ENCODE measurements at places on chromosomes 7 and 10.

- DNase-seq, result no peak
Measured at GRCh38 chr10:29886299-29886698, 173.1 kb downstream of the JCAD start.

- peak; percentile 74 for DNase-seq
Measured at GRCh38 chr7:80453699-80454340, 58.0 kb downstream of the GNAT3 start.

DNA sequence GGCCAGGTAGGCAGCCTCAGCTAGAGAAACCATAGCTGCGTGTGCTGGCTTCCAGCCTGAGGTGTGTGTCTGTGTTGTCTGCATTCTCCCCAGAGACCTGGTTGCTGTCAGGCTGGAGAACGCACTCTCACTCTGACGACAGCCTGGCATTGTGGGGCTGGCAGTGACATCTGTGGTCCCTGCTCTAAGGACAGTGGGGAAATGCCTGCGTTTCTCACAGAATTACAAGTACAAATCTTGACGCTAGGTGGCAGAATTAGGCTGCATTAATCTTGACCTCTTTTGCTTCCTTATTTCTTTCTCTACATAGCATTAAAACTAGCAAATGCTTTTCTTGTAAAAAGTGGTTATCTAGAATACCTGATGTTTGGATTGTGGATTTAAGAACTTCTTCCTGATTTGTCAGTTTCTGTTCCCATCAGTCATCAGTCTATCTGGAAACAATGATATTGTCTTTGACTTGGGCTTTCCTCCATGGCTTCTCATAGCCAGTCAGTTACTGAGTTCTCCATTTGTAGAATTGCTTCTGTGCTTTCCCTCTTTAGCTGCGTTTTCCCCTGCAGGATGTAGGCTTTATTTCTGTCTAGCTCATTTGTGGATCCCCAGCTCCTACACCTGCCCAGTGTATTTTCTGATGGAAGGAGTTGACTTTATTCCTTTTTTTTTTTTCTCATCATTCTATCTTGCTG, 86.0 kb downstream of the FANK1 start:
- peak; percentile 80 for DNase-seq

DNA sequence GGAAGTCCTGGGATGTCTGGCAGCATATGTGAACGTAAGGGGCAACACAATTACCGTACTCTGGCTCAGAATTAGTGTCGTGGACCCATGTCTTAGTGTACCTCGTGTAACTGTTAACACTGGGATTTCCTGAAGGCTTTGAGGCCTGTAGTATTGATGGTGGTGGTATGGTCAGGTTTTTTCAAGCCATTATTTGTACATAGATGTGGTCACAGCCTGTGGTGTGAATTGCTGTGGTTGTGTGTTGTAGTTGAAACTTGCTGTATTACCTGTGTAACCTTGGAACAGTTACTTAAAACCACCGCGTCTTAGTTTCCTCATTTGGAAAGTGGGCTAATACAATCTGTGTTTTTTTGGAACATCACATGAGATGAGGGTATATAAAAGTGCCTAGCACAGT, 5.3 kb downstream of the EXOC4 start:
- no peak for DNase-seq

- DNase-seq, result no peak
Measured at GRCh38 chr10:88104223-88104622, 240.8 kb downstream of the PTEN start.

GRCh38 chr10:73828161-73828560, 16.8 kb upstream of the NDST2 start:
- no peak for DNase-seq

GRCh38 chr7:34130558-34131295, 225.4 kb downstream of the BMPER start:
- no peak for DNase-seq

- DNase-seq, result no peak
Measured at GRCh38 chr7:141550386-141551093, 670 bp upstream of the AGK start.

DNA sequence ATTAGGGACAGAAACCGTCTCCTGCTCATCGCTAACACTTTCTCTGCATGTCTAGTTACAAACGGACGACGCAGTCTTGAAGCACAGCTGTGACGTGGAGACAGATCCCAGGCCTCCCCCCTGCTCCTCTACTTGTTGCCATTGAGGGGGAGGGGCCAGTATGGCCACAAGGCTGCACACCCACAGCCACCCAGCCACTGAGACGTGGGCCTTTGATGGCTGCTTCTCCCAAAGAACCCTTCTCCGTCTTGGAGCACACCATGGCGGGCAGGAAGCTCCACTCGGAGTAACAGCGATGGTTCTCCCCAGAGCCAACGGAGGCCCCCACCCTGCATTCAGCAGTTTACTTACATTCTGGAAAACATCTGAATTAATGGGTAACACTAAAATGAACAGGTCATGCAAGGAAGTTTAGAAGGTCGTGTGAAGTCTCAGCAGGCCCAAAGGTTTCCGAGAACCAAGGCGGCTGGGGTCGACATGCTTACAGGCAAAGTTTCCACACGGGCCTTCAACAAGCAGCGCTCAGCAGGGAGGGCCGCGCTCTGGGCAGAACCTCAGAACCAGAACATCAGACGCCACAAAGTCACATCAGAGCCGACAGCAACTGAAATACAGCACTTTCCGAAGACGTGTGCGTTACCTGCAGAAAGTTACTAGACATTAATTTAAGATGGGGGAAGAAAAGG, 169.6 kb downstream of the DIP2C start:
- DNase-seq, result no peak

DNA sequence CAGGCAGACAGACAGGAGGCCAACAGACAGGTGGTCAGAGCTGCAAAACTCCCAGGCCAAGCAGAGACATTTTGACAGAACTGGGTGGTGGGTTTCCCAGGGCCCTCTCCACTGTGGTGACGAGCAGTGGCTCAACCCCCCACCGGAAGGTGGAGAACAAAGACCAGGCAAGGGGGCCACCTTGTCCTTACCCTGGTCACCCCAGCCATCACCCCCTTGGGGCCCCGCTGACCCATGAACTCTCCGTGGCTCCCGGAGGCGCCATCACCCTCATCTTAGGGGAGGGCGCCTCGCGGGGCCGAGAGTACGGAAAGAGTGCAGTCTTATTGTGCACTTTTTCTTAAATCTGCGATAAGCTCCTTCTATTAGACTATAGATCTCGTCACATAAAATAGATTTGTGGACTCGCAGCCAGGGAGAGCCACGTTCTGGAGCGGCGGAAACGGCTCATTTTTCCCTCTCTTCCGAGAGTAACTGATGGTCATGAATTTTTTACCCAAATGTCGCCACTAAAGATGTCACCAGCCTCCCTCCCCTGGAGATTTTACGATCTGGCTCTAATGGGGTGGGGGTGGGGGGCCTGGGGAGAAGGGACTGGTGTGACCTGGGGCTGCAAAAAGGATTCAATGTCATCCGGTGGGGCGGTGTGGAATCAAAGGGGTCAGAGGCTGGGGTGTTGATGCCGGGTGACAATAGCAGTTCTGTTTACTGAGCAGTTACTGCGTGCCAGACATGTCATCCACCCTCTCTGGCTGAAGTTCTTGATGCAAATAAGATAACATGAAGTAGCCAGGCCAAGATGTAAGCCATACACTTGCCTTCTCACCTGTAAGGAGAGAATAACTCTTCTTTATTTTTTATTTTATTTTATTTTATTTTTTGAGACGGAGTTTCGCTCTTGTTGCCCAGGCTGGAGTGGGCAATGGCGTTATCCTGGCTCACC, 71.1 kb upstream of the MYL10 start:
- DNase-seq, result no peak

DNA sequence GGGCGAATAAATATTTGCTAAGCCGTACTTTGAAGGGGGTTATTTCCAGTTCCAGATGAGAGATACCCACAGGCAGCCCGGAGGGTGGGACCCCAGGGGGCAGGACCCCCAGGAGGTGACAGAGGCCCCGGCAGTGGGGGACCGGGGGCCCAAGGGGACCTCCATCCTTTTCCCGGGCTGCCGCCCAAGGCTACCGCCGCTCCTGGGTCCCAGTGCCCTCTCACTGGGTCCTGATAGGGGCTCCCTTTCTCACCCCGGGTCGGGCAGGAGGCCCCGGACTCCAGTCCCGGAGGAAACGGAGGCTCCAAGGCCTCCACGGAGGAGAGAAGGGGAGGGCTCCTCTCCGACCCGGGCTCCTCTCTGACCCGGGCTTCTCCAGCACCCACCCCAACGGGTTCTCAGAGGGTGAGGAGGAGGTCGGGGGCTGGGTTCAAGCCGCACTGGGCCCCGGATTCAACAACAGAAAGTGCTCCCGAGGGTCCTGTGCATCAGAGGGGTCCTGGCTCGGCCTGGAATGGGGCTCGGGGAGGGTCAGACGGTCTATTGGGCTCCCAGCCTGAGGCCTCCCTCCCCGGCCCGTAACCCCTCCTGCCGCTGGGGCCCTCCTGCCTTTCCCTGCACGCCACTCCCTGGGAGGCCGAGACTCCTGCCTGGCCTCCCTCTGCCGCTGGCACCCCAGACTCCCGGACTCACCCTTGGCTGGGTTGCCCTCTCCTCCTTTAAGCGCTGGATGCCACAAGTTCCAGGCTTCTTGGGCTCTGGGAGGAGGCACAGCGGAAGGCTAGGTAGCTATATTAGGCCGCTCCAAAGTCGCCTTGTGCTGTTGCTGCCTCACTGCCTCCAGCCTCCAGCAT, 62.5 kb downstream of the ZNF37A start:
- DNase-seq, result no peak

GRCh38 chr10:75425291-75426079, 5.9 kb upstream of the LRMDA start:
- no peak for DNase-seq

DNA sequence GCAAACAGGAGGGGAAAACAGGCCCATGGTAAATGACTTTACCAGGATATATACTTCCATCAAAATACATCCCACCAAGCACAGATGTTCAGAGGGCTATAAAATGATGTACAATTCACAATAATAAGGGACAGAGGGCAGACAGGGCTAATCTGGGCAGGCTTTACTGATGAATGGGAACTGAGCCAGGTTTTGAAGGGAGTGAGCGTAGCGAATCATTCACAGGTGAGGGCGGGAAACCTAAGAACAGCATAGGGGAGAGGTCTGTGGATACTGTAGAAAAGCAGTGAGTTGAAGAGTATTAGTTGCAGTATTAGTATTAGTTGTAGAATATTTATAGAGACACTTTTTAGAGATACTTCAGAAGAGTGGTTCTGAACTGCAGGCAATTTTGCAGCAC, 180.8 kb downstream of the JAZF1 start:
- no peak for DNase-seq

DNA sequence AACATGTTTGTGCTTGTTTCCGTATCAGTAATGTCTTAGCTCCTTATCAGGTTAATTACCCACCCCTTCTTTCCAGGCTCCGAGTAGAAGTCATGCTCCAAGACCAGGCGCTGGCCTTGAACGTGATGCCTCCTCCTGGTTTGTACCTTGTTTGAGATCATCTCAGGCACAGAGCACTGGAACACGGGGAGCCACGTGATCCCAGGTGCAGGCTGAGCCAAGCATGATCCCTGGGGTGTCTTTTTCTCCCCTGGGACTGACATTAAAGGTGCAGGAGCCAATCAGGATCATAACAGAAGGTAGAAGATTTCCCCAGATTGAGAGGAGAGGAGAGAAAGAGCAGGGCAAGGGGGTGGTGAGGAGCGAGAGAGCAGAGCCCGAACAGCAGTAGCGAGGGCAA, 626.1 kb upstream of the GALNT17 start:
- DNase-seq, result no peak

GRCh38 chr10:80464557-80465450, 10.7 kb downstream of the TSPAN14 start:
- DNase-seq, result no peak

- no peak for DNase-seq
Measured at GRCh38 chr7:81990395-81990794, 220.5 kb upstream of the HGF start.

DNA sequence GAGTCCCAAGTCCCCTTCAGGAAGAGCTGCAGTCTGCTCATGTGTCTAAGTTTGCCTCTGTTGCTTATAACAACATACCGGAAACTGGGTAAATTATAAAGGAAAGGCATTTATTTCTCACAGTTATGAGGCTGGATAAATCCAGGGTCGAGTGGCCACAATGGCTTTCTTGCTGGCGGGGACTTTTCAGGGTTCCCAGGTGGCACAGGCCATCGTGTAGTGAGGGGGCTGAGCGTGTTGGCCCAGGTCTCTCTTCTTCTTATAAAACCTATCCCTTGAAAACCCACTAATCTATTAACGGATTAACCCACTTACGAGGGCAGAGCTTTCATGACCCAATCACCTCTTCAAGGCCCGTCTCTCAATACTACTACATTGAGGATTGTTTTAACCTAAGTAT, 8.7 kb downstream of the VIPR2 start:
- no peak for DNase-seq

GRCh38 chr7:38177621-38178003, 433 bp upstream of the STARD3NL start:
- DNase-seq, result no peak

GRCh38 chr7:134991469-134992339, 5.4 kb downstream of the AGBL3 start:
- no peak for DNase-seq

DNA sequence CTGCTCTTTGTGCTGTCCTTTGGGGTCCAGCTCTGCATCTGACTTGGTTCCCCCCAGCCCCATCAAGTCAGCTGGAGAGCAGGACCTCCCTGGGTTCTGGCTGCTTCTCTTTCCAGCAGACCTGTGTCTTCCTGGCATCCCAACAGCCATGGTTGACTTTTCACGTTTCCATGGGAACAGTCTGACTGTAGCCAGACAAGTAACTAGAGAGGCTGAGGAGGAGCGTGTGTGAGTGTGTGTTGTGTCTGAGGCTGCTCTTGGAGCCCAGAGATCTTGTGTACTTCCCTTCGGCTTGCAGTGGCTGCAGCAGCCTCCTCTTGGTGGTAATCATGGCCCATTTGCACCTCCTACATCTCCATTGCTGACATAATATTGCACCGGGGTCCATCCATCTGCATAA, 332.0 kb downstream of the RPS24 start:
- DNase-seq, result no peak

- DNase-seq, result no peak
Measured at GRCh38 chr7:102096012-102096332, 190.7 kb upstream of the SH2B2 start.

- DNase-seq, result no peak
Measured at GRCh38 chr7:111591-111990, 80.8 kb upstream of the FAM20C start.

- no peak for DNase-seq
Measured at GRCh38 chr10:34722404-34722803, 92.7 kb downstream of the PARD3 start.

DNA sequence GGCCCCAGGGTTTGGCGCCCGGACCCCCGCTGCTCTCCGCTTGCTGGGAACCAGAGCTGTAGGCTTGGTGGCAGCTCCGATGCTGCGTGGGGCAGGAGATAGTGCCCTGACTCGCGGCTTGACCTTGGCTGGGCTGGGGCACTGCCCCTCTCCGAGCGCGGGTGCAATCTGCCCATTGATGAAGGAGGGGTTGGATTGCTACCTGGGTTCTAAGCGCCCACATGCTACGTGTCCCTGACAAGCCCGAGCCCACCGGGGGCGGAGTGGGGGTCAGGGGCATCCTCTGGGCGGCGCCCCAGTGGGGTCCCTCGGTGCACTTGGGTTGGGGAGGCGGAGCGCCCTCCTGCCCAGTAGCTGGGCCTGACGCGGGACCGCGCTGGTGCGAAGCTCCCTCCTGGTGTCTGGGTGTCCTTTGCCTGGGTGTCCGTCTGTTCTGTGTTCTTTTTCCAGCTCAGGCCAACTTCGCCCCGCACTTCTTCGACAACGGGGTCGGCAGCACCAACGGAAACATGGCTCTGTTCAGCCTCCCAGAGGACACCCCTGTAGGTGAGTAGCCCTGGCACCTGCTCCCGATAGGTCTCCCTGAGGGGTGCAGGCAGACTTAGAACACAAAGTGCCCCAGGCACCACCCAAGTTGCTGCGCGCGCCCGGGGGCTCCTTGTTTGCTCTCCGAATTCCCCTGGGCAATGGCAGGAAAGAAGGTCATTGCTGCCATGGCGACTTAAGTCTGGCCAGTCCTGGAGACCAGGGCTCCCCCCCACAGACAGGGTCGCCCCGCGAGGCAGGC, 900 bp downstream of the CDHR1 start:
- DNase-seq, result no peak

All from hematopoietic multipotent progenitor cell treated with erythropoietin and hydrocortisone succinate and interleukin-3 and kit ligand, for 8 days (in vitro differentiated cells).